ENCODE measurements at places on chromosomes 3 and 15. TPM values are rescaled to one million over a fixed set of nuclear protein-coding genes. Genes with fewer than 3 reads are reported as not detected.
A peak's percentile ranks its signal among the peaks of the same experiment; 100 is the strongest.

Gene GOLGA8B
- total RNA-seq, result 47.9 TPM

Gene RTP1
- not detected for total RNA-seq

DNA sequence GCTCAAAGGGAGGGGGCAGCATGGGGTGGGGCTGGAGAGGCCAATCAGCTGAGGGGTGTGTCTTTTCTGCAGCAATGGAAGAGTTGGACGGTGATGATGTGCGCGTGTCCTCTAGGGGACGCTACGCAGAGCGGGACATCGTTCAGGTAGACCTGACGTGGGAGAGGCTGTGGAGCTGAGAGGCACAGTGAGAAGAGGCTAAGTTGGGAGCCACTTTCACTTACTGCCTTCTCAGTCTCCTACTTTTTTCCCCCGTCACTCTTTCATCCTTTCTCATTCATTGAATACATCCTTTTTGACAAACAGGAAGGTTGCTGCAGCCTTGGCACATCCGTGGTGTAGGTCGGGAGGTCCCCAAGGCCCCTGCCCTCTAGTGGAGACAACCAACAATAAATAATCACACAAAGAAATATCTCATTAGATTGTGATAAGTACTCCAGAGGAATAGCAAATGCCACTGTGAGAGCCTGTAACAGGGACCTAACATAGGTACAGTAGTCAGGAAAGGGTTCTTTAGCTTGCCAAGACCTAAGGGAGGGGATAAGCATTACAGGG is 4.4 kb upstream of the BRPF1 start:
- H3K27ac ChIP-seq, result peak overlapping the region; percentile 71
- no peaks in the 10 kb centered on the region for H3K27me3 ChIP-seq
- H3K4me1 ChIP-seq, result peaks cover 34% of the 10 kb centered on the region
- H3K36me3 ChIP-seq, result no peaks in the 10 kb centered on the region
- peak; percentile 82 for DNase-seq
- H3K4me3 ChIP-seq, result peak overlapping the region; percentile 50

- H3K4me3 ChIP-seq, result no peak overlapping the region
- no peak for DNase-seq
- H3K27me3 ChIP-seq, result no peaks in the 10 kb centered on the region
- H3K27ac ChIP-seq, result no peak overlapping the region
- H3K36me3 ChIP-seq, result no peaks in the 10 kb centered on the region
Observed at GRCh38 chr3:40240921-40241320, 68.6 kb upstream of the EIF1B start.

Gene MITF
- not detected for total RNA-seq

Gene TRIM42
- not detected for total RNA-seq

Gene LMAN1L
- total RNA-seq, result 0.25 TPM

Measured in activated CD4-positive, alpha-beta T cell treated with anti-CD3 and anti-CD28 coated beads for 36 hours (primary cell).